ENCODE measurements at places on chromosomes 6 and 20.

DNA sequence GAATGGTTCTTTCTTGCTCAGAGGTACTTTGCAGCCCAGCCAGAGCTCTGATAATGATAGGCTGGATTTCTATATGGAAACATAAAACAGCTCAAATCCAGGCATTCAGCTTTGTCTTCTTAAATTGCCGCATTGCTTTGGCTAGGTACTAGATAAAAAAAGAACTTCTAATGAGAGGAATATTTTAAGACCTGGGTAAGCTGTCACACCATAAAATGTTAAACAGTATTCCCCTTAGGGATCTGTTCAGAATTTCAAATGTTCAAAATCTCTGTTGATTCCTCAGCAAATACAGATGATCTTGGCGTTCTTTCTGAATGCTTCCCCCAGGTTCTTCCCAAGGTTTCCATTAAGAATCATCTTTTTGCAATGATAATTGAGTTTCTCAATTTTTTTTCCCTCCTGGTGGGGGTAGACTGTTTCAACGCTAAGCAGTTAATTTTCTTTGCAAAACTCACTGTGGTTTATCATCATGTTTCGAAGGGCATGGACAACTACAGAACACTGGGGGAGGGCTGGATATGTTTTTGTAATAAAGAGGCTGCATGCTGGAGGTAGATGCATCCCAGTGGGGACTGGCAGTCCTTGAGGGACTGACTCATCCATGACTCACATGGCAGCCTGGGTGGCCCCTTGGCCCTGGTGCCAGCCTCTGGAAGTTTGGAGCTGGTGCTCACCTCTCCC is 31.0 kb downstream of the TIAM2 start:
- DNase-seq = peak; percentile 68

- DNase-seq = no peak
These were observed 236.1 kb downstream of the COL12A1 start for GRCh38 chr6:74969591-74970267.

- no peak for DNase-seq
These were observed 713.2 kb upstream of the NRSN1 start for GRCh38 chr6:23412770-23413169.

DNA sequence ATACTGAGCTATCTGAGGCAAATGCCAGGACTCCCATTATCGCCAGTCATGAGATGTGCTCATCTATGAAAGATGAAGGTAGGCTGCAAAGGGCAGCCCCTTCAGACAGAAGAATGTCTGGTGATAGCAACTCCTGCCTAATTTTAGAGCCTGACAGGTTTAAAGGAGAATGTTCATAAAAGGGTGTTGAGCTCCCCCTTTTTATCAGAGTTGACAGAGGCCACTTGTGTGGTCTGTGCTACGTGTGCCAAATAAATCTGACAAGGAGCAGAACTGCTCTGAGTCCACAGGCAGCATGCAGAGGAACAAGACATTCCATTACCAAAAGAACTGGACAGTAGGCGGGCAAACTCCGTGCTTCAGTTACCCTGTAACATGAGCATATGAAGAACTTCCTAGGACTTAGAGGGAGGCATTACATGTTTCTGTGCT is 101.8 kb downstream of the PREP start:
- DNase-seq = no peak

- no peak for DNase-seq
These were observed 60.1 kb downstream of the PPP1R14C start for GRCh38 chr6:150202934-150203333.

DNA sequence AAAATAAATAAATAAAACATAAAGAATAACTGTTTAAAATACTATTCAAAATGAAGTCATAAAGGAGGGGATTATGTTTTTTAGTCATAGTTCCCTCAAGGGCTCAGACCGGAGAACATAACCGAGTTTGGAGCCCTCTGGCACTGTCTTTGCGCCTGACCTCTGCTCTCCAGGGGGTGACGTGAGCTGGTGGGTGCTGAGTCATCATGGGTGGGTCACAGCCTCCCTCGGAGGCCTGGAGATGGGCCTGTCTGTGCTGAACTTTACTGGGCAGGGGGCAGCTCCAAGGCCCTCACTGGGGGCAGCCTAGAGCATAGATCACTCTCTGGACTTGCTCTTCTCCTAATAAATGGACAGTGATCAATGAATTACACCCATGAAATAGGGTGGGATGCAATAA is 3.1 kb upstream of the MAVS start:
- no peak for DNase-seq

- DNase-seq = no peak
These were observed 43.6 kb downstream of the HACE1 start for GRCh38 chr6:104816125-104816524.

GRCh38 chr6:141988954-141989705 is 143.6 kb upstream of the GJE1 start:
- DNase-seq = no peak

DNA sequence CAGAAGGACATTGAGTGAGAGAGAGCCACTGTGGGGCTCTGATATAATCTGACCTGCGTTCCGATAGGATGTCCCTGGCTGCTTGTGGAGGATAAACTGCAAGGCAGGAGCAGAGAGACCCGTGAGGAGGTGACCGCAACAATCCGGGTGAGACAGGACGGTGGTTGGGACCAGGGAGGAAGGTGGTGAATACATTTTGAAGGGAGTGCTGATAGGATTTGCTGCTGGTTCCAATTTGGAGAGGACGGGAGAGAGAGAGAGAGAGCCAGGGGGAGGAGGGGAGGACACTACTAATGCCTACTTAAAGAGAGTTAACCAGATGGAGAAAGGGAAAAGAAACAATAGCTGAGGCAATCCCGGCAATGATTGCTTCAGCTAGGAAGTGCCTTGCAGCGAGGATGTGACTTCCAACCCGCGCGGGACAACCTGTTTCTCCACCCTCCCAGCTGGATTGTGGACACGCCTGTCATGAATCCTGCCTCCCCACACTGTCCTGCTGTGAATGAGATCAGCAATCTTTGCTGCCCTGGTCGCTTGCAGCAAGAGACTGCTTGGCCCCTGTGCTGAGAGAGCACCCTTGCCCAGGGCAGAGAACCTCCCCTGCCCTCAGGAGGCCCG is 199.0 kb upstream of the KCNG1 start:
- DNase-seq = no peak

DNA sequence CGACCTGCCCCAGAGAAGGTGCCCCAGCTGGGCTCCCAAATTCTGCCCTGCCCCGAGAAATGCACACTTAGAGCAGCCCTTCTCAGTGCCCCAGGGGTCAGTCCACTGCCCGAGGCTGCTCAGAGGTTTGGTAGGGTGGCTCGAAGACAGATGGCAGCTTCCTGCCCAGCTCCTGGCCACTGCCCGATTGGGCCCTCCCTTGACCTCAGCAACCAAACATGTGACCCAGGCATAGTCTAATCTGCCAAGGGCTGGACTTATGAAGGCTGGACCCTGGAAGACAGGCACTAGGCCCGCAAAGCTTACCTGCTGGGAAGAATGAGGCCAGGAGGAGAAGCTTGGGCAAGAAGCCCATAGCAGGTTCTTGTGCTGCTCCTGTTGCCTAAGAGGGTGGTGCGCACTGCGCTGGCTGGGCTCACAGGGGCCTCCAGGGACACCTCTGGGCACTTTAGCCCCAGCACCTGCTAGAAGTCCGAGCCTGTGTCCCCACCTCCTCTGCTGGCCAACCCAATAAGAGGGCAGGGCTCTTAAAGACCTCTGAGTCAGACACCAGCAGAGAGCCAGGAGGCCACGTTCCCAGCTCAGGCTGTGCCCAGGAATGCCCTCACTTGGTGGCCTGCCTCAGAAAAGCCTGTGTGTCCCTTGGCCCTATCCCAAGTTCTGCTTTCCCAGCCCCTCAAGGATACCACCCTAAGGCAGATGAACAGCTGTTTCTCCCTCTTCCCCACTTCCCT is 5.5 kb downstream of the SIGLEC1 start:
- no peak for DNase-seq

- peak; percentile 69 for DNase-seq
These were observed at the start of gene VARS1 for GRCh38 chr6:31795616-31796298. Gene VARS1 (minus strand): TSS chr6:31795752. CDS start chr6:31795217, 535 bp downstream.

DNA sequence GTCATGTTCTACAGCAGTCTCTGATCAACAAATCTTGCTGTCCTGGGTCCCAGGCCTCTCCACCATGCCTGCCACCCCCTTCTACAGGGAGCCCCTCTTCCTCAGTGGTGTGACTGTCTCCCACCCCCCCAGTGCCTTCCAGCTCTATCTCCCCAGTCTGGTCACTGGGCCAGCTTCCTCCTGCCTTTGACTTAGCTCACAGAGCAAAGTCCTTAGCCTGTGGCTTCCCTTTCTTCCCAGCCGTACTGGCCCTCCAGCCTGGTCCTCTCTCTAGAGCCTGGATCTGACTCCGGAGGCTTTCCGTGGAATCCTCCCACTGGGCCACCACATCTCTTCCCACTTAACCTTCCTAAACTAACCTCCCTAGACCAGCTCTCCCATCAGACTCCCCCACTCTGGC is 17.0 kb downstream of the MAPK13 start:
- DNase-seq = no peak

DNA sequence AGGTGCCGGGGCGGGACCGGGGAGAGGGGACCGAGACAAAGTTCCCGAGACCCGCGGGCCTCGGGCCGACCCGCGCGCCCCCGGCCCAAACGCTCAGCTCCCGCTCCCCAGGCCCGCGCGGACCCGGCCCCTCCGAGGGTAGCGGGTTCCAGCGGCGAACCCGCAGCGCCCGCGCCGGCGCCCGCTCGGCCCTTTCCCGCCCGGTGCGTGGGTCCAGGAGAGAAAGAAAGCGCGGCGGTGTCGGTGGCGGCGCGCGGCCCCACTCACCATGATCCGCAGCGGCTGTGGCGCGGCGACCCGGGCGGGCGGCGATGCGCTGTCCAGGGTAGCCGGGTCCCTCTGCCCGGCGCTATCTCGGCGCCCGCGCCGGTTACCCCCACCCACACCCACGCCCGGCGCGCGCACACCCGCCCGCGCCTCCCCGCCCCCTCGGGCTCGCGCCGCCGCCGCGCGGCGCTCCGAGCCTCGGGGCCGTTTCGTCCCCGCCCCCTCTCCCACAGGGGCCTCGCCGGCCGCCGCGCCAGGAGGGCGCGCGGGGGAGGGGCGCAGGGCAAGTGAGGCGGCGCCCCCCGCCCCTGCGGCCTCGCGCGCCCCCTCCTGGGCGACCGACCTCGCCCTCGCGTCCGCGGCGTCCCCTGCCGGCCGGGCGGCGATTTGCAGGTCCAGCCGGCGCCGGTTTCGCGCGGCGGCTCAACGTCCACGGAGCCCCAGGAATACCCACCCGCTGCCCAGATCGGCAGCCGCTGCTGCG is at the start of gene ELOVL2:
ELOVL2 (minus strand) TSS at position 345 of the 751 bp plus-strand sequence; CDS start at position 270, 75 bp downstream.
- DNase-seq = no peak

Measured in spinal cord (tissue), 10 donors.